Suppressor macrophage (primary cell): ENCODE measurements at places on chromosomes 7 and 10.

DNA sequence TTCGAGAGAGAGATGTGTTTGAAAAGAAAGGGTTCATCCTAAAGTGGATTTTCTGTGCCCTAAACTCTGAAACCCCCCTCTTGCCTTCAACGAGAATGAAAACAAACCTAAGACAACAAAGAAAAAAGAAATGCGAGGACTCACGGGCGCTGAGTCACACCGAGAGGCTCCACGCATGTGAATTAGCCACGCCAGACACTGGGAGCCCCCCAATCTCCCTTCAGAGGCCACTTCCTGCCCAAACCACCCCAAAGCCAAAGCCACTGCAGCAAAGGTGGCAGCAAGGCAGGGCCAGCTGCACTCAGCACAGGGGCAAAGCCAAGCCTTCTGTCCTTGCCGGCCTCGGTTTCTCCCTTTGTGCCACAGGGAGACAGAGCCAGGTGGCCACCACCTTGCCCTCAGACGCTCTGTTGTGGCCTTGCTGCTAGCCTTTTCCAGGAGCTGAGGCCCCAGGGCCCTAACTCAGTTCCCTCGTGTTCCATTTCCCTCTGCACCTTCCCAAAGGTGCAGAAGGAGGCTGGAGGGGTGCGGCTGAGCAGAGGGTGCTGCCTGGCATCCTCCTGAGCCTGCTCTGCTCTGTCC lies 93.3 kb downstream of the FAM53B start:
- DNase-seq = no peak

DNA sequence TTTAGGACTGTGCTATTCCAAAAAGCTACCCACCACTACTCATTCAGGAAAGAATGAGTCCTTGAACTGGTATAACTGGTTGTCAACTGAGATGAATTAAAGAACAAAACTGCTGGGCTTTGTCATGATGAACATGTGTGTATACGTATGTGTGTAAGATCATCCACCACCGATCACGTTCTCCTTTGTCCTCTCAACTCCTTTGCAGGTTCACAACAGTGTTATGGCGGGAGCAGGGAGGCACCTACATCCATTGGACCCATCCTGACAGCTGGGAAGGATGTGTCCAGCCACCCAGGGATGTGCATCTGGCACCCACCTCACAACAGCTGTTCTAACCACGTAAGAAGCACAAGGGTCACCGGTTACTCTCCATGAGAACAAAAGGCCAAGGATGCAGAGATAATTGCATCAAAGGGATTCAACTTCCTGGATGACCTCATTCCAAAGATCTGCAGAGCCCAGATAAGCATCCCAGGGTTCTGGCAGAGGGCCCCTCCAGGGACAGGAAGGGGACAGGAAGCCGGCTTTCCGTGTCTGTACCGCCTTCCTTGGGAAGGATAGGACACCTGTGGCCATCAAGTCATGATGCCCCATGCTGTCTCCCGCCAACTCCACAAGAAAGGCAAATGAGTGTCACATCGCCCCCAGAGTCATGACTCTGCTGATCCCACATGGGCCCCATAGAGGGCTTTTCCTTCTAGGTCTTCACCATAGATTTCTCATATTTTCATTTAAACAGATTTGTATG lies 66.1 kb downstream of the STEAP1B start:
- no peak for DNase-seq

- DNase-seq = peak; percentile 74
Measured at GRCh38 chr10:113300617-113301016, 252.2 kb upstream of the HABP2 start.

- DNase-seq = no peak
Measured at GRCh38 chr10:115953281-115953680, 319.7 kb downstream of the GFRA1 start.

- DNase-seq = no peak
Measured at GRCh38 chr10:131271195-131271880, 40.2 kb downstream of the TCERG1L start.

GRCh38 chr10:114491419-114491818 lies 87.1 kb upstream of the AFAP1L2 start:
- DNase-seq = no peak

DNA sequence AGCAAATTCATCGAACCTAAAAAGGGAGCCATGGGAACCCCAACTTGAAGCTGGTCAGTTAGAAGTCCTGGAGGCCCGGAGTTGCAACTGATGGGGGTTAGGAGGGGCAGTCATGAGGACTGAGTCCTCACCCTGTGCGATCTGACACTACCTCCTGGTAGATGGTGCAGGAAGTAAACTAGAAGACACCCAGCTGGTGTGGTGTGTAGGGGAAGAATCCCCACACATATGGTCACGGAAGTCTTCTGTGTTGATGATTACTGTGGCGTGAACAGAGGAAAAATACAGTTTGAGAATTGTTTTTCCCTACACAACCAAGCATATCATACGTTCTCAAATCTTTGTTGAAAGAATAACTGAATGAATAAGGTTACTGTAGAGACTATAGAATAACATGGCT lies 164.6 kb upstream of the KCTD7 start:
- no peak for DNase-seq
